ENCODE measurements at places on chromosomes 13 and 19.

GRCh38 chr13:78398743-78399410 lies 204.5 kb downstream of the POU4F1 start:
- no peak overlapping the region for H3K27ac ChIP-seq
- H3K4me1 ChIP-seq = peaks cover 5% of the 10 kb centered on the region
- DNase-seq = no peak
- no peaks in the 10 kb centered on the region for H3K36me3 ChIP-seq
- H3K27me3 ChIP-seq = no peaks in the 10 kb centered on the region

- DNase-seq = no peak
- no peaks in the 10 kb centered on the region for H3K36me3 ChIP-seq
- H3K27me3 ChIP-seq = no peaks in the 10 kb centered on the region
- peaks cover 12% of the 10 kb centered on the region for H3K4me1 ChIP-seq
- H3K4me3 ChIP-seq = no peak overlapping the region
Observed at GRCh38 chr13:109130093-109130835, 500.9 kb downstream of the MYO16 start.

GRCh38 chr13:40344270-40345148 lies 321.9 kb downstream of the FOXO1 start:
- no peak for DNase-seq
- peaks cover 51% of the 10 kb centered on the region for H3K4me1 ChIP-seq
- no peak overlapping the region for H3K4me3 ChIP-seq
- H3K36me3 ChIP-seq = no peaks in the 10 kb centered on the region

GRCh38 chr13:43113603-43114002 lies 90.2 kb downstream of the DNAJC15 start:
- DNase-seq = no peak
- no peak overlapping the region for H3K4me3 ChIP-seq
- H3K4me1 ChIP-seq = no peaks in the 10 kb centered on the region
- no peaks in the 10 kb centered on the region for H3K36me3 ChIP-seq
- no peak overlapping the region for H3K27ac ChIP-seq

DNA sequence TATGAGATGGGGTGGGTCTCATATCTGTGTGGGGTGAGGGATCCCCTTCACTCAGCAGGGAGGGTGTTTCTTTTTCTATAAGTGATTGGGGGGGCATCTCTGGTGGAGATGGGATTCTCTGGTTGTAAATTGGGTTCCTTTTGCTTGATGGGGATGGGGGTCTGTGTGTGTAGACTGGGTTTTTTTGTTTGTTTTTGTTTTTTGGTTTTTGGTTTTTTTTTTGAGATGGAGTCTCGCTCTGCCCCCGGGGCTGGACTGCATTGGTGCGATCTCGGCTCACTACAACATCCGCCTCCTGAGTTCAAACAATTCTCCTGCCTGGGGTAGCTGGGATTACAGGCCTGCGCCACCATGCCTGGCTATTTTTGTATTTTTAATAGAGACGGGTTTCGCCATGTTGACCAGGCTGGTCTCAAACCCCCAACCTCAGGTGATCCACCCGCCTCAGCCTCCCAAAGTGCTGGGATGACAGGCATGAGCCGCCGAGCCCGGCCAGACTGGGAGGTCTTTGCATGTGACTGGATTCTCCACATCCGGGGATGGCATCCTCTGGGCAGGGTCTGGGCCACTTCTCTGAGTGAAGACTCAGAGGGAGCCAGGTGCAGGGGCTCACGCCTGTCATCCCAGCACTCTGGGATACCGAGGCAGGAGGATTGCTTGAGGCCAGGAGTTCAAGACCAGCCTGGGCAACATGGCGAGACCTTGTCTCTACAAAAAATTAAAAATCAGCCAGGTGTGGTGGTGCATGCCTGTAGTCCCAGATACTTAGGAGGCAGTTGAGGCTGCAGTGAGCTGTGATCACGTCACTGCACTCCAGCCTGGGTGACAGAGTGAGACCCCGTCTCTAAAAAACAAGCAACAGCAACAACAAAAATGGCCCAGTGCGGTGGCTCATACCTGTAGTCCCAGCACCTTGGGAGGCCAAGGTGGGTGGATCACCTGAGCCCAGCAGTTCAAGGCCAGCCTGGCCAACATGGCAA lies 799 bp downstream of the MYBPC2 start:
- no peaks in the 10 kb centered on the region for H3K27me3 ChIP-seq
- no peaks in the 10 kb centered on the region for H3K36me3 ChIP-seq
- H3K4me1 ChIP-seq = peaks cover 13% of the 10 kb centered on the region
- no peak for DNase-seq
- H3K4me3 ChIP-seq = no peak overlapping the region

DNA sequence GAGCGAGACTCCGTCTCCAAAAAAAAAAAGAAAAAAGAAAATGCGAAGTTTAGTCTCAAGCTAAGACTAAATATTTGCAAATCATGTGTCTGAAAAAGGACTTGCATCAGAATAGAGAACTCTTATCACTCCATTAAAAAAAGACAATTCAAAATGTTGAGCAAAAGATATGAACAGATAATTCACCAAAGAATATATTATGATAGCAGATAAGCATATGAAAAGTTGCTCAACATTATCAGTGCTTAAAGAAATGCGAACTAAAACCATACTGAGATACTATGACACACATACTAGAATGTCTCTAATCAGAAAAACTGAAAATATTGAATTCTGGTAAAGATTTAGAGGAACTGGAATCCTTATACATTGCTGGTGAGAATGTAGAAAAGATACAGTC lies 38.7 kb upstream of the SACS start:
- no peak overlapping the region for H3K4me3 ChIP-seq
- H3K36me3 ChIP-seq = no peaks in the 10 kb centered on the region
- no peaks in the 10 kb centered on the region for H3K27me3 ChIP-seq
- no peak for DNase-seq
- no peak overlapping the region for H3K27ac ChIP-seq

GRCh38 chr19:8393871-8394250 lies 3.7 kb downstream of the RAB11B start:
- H3K27ac ChIP-seq = no peak overlapping the region
- H3K36me3 ChIP-seq = no peaks in the 10 kb centered on the region
- no peak for DNase-seq
- peaks cover 5% of the 10 kb centered on the region for H3K4me1 ChIP-seq

DNA sequence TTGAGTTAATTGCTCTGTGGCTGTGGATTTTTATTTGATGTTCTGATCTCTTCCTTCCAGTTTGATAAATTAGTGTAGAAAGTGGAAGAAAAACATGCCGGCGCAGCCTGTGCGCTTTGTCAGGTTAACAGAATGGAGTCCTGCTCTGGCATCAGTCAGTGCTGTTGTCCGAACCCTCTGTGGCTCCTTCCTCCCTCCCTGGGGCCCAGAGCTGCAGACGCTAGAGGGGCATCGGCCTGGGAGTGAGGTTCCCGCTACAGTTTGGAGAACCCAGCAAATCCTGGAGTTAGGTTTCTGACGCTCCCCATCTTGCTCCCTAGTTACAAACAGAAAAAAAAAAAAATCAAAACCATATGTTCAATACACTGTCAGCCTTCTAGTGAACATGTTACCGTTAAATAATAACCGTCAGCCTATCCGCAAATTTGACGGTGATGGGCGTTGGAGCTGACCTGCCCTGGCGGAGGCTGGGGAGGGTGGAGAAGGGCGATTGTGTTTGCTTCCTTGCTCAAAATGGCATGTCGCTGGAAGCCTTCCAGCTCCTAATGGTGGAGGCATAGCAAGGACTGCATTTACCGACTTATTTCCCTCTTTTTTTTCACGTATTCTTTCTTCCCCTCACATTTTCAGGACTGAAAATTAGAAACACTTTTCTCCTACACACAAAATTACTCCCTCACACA lies 13.6 kb downstream of the MBNL2 start:
- no peaks in the 10 kb centered on the region for H3K27me3 ChIP-seq
- H3K4me1 ChIP-seq = no peaks in the 10 kb centered on the region
- no peak for DNase-seq
- H3K27ac ChIP-seq = no peak overlapping the region

GRCh38 chr19:22893855-22894270 lies 61.8 kb downstream of the ZNF723 start:
- no peak for DNase-seq
- H3K36me3 ChIP-seq = no peaks in the 10 kb centered on the region
- H3K27me3 ChIP-seq = no peaks in the 10 kb centered on the region
- no peaks in the 10 kb centered on the region for H3K4me1 ChIP-seq
- no peak overlapping the region for H3K4me3 ChIP-seq
- no peak overlapping the region for H3K27ac ChIP-seq

- H3K36me3 ChIP-seq = peaks cover 11% of the 10 kb centered on the region
- peak within 1 kb of the TSS; percentile 31 for H3K27ac ChIP-seq
- H3K27me3 ChIP-seq = peaks cover 32% of the 10 kb centered on the region
- H3K4me1 ChIP-seq = peaks cover 26% of the 10 kb centered on the region
Observed at GRCh38 chr19:48391100-48392005, at the start of gene KDELR1. Gene KDELR1 (minus strand): TSS chr19:48391551. CDS start chr19:48391358, 193 bp downstream.

DNA sequence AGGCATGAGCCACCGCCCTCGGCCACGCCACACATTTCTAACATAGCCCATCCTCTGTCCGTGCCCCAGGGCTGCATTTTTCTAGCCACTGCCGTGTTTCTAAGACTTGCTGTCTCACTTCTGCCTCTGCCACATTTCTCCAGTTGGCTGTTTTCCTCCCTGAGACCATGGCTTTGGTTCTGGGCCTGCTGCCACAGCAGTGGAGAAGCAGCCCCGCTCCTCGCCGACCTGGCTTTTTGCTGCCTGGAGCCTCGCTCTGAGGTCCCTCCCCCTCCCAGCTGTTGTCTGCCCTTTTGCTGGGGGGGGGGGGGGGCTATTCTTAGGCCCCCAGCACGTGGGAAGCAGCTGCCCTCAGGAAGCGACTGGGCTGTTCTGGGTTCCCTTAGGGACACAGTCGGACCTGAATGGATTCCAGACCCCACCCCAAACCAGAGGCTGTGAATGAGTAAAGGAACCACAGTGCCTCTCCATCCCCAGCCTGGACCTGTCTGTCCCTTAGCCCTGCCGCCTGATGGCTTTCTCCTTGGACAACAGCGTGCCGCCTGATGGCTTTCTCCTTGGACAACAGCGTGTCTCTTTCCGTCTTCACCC lies 3.3 kb downstream of the GYS1 start:
- no peak for DNase-seq
- H3K4me1 ChIP-seq = peaks cover 5% of the 10 kb centered on the region
- H3K27me3 ChIP-seq = no peaks in the 10 kb centered on the region
- H3K4me3 ChIP-seq = no peak overlapping the region
- H3K27ac ChIP-seq = no peak overlapping the region

GRCh38 chr19:1998712-1999708 lies 16.5 kb downstream of the BTBD2 start:
- no peak overlapping the region for H3K4me3 ChIP-seq
- peaks cover 31% of the 10 kb centered on the region for H3K36me3 ChIP-seq
- no peaks in the 10 kb centered on the region for H3K27me3 ChIP-seq
- no peak for DNase-seq
- no peak overlapping the region for H3K27ac ChIP-seq

GRCh38 chr19:10390652-10391286 lies 10.4 kb upstream of the TYK2 start:
- no peak overlapping the region for H3K27ac ChIP-seq
- H3K4me3 ChIP-seq = no peak overlapping the region
- H3K4me1 ChIP-seq = no peaks in the 10 kb centered on the region
- H3K36me3 ChIP-seq = peaks cover 26% of the 10 kb centered on the region
- DNase-seq = peak; percentile 68
- no peaks in the 10 kb centered on the region for H3K27me3 ChIP-seq

DNA sequence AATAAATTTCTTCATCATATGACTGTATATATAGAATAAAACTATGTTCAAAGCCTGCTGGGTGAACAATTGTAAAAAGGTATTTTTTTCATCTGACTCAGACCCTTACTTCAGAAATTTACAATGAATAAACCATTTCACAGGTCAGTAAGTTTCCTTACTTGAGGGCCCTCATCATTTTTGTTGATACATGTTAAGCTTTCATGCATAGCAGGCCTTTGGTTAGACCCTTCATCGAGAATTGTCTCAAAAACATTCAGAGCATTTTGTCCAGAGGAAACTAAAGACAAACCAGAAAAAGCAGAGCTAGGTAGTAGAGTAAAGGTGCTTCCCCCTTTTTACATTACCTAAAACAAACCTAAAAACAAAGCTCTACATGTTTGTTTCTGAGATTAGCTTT lies 46.2 kb downstream of the FNDC3A start:
- H3K4me1 ChIP-seq = no peaks in the 10 kb centered on the region
- DNase-seq = no peak
- no peaks in the 10 kb centered on the region for H3K27me3 ChIP-seq
- H3K4me3 ChIP-seq = no peak overlapping the region

GRCh38 chr13:112446867-112447266 lies 70.7 kb downstream of the SPACA7 start:
- H3K4me3 ChIP-seq = no peak overlapping the region
- no peaks in the 10 kb centered on the region for H3K27me3 ChIP-seq
- H3K27ac ChIP-seq = no peak overlapping the region
- no peak for DNase-seq

DNA sequence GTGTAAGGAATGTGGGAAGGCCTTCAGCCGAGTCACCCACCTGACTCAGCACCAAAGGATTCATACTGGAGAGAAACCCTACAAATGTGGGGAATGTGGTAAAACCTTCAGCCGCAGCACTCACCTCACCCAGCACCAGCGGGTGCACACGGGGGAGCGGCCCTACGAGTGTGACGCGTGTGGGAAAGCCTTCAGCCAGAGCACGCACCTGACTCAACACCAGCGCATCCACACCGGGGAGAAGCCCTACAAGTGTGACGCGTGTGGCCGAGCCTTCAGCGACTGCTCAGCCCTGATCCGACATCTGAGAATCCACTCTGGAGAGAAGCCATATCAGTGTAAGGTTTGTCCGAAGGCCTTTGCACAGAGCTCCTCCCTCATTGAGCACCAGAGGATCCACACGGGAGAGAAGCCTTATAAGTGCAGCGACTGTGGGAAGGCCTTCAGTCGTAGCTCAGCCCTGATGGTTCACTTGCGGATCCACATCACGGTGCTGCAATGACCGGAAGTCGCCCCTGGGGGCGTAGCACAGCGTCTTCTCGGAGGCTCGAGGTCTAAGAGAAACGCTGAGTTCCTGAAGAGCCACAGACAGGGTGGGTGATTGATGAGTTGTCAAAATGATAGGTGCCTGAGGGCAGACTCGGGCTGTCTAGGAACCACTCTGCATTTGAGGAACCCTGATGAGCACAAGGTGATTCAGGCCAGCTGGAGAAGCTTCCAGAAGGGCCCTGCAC lies 12.2 kb downstream of the ZSCAN22 start:
- no peak for DNase-seq
- H3K36me3 ChIP-seq = peaks cover 22% of the 10 kb centered on the region
- no peaks in the 10 kb centered on the region for H3K4me1 ChIP-seq
- H3K4me3 ChIP-seq = no peak overlapping the region
- no peak overlapping the region for H3K27ac ChIP-seq

DNA sequence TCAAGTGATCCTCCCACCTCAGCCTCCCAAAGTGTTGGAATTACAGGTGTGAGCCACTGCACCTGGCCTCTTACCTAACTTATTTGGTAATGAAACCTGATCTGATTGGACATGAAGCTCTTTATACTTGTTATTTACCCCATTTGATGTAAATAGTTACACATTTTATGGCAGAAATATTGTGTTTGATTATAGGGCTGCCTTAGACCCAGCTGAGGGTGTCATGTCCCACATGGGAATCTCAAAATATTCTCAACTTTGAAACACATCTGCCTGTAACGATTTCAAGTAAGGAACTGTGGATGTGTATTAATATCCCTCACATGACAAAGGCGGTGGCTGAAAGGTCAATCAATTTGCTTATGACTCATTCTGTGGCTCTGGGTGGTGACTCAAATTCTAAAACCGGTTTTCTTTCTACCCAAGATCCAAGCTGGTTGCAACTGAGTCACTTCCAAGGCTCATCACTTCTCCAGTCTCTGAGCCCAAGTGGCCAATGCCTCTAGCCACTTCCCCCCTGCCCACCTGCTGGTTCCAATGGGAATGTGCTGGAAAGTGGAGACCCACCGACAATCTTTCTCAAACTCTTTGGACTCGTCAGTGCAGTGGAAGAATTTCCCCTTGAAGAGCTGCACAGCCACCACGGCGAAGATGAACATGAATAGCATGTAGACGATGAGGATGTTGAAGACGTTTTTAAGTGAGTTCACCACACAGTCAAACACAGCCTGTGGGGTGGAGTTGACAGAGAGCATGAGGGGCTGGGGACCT lies 110.9 kb downstream of the IER2 start:
- H3K27me3 ChIP-seq = no peaks in the 10 kb centered on the region
- H3K27ac ChIP-seq = no peak overlapping the region
- H3K36me3 ChIP-seq = peaks cover 15% of the 10 kb centered on the region
- H3K4me1 ChIP-seq = no peaks in the 10 kb centered on the region

Measured in neuronal stem cell (in vitro differentiated cells).